ENCODE measurements at places on chromosomes 7 and 10. TPM values are rescaled to one million over a fixed set of nuclear protein-coding genes. Genes with fewer than 3 reads are reported as not detected.

DNA sequence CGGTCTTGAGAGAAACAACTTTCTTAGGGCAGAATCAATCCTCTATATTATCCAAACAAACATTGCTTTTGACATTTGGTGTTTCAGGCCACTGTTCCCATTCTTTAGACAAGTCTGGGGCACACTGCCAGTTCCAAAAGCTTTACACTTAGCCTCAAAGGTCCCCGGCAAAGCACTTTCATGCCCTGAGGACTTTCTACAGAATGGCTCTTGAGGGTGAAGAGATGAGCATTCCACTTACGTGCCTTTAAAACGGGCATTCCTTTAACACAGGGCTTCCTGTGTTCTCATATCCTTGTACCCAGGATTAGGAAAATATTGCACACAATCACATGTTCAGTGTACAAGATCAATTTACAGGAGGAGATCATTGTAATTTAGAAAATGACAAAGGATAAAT, 13.1 kb upstream of the TMEM213 start:
- no peak for DNase-seq

DNA sequence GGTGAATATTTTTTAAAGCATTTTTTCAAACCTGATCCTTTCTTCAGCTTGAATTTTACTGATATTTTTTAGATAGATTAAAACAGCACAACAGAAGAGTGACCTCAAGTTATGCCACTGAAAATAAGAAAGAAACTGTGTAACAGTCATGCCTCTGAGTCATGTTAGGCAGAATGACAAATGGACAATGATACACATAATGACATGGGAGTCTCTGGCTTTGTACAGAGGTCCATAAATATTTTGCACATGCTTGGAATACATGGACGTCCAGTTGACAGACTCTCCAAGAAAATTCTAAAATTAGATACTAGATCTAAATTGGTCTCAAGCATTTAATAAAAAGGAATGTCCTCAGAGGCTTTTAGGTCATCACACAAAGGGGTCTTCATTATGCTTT, 21.9 kb upstream of the SEMA3A start:
- no peak for DNase-seq

The GPNMB gene
- polyA plus RNA-seq = 10.7 TPM

The IL6 gene
- 4.1 TPM for polyA plus RNA-seq

The ZRANB1 gene
- 57.3 TPM for polyA plus RNA-seq

Data from psoas muscle (tissue), 8 donors.